Stimulated activated CD8-positive, alpha-beta memory T cell treated with anti-CD3 and anti-CD28 coated beads, Interleukin-7, amount 100 ng/mL, for 1 hour (primary cell): ENCODE measurements at places on chromosomes 5 and 9.

DNA sequence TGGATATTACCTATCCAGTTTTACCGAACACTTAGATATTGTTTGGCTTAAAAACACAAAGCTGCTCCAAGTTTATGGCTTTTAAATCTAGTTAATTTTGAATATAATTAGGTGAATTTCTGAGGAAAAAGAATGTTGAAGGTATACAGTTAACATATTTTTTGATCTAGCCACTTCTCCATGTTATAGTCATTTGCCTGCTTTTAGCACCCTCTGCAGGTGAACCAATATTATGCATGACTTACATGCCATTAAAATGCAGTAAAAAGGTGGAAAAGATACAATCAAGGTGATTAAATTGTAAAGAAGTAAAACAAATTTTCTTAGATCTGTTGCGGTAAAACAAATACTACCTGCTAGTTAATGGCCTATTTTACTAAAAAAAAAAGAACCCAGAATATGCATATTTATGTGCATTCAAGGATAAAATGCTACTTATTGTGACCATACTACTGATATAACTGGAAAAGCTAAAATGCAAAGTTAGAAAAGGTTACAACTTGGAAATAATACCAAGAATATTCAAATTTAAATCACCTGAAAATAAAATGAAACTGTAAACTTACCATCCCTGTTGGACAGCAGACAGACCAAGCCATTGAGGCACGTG, 132.1 kb downstream of the AP3B1 start:
- DNase-seq: no peak

GRCh38 chr5:83450183-83450966, 21.2 kb upstream of the VCAN start:
- no peak for DNase-seq

- DNase-seq: no peak
These were observed 6.7 kb upstream of the TMEM141 start for GRCh38 chr9:136784249-136784996.

GRCh38 chr5:147017621-147018020, 139.1 kb upstream of the PPP2R2B start:
- DNase-seq: no peak

DNA sequence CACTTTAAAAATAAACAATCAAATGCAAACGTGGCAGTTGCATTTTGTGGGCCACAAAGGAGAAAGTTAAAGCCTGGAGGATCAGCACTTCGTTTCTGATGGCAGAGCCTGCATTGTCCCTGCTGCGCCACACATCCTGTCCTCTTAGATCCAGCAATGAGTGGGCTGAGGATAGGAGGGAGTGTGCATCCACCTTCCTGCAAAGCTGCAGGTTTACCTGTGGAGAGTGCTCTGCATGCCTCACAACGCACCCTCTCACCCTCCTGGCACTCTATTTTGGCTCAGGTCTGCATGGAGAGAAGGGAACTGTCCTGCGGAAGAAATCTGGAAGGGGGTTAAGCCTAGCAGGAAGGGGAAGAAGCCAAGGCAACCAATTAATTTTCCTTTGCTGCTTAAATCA, 212.2 kb upstream of the SLC24A2 start:
- DNase-seq: no peak

DNA sequence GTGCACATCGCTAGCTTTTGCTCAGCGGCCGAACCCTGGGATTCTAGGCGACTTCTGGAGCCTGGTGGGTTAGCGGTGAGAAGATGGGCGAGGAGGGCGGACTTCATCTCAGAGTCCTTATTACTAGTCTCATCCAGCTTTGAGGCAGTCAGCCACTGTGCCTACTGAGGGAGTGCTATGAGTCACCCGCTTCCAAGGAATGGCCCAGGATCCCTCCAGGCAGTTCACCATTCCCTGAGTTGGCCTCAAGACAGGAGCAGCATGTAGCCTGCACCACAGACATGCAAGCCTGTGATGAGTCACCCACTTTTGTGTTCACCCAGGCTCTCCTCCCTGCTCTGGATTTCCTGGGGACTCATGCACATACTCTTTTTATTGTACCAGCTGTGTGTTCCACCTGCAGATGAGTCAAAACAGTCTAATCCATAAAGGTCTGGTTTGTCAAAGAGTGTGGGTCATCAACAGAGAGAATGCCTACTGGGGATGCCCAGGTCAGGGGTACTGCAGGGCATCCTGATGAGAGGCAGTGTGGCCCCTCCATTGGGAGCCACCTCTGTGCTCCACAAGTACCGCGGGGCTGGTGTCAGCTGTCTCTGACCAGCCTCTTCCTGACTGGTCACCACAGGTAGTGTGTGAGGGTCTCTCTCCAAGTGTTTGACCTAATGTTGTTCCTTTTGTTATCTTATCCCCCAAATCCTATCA, 20.2 kb downstream of the SLC22A5 start:
- DNase-seq: no peak

DNA sequence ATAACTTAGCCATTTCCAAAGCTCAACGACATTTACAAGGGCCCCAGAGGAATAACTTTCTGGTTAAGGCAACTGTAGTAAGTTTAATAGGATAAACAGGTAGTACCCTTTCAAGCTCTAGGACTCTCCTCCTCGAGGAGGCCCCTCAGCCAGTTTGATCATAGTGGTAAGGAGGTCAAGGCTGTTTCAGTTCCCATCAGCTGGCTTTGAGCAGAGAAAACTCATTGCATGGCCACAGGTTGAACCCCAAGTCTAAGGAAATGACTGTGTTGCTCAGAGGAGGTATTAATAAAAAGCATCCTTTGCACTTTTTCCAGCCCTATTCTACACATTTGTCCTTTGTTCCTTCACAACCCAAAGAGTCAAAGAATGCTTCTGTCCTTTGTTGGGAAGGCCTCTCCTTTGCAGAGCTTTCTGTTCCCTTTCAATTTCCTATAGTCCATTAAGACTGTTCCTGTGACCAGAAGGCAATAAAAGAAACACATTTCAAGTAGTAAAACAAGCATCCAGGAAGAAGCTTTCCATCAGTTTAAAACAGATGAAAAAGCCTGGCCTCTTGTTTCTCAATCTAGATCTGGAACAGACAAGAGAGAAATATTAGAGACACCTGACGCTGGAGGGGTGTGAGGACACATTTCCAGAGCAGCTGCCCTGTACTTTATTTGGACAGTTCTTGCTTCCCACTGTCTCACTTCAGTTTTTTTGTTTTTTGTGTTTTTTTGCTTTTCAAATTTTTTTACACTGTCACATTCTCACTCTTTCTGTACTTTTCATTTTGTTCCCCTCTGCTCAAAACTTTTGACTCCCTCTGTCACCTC, 54.1 kb downstream of the PRRC1 start:
- no peak for DNase-seq

GRCh38 chr5:91162534-91163381, 220.4 kb downstream of the ARRDC3 start:
- peak; percentile 25 for DNase-seq

- no peak for DNase-seq
These were observed 1027.7 kb downstream of the NR2F1-AS1 start for GRCh38 chr5:92553326-92553725.

GRCh38 chr5:142829801-142830220, 59.6 kb downstream of the ARHGAP26 start:
- DNase-seq: no peak

DNA sequence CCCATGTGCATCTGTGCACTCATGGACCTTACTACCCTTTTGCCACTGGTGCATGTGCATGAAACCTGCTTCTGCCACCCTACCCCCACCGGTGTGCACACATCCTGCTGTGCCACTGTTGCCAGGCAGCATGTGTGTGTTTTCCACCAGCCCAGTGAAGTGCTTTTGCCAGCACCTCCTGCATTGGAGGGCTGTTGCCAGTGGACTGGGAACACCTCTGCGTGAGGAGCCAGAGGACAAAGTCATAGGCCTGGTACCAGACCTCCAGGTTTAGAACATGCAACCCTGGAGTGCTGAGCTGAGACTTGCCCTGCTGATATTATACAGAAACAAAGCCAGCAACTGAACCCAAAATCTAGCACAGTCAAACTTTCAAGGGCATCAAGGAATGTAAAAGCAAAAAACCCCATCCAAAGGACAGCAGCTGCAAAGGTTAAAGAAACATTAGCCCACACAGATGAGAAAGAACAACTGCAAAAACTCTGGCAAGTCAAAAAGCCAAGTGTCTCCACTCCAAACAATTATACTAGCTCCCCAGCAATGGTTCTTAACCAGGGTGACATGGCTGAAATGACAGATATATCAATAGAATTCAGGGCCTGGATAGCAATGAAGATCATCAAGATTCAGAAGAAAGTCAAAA, 70.6 kb upstream of the PTPN3 start:
- no peak for DNase-seq

DNA sequence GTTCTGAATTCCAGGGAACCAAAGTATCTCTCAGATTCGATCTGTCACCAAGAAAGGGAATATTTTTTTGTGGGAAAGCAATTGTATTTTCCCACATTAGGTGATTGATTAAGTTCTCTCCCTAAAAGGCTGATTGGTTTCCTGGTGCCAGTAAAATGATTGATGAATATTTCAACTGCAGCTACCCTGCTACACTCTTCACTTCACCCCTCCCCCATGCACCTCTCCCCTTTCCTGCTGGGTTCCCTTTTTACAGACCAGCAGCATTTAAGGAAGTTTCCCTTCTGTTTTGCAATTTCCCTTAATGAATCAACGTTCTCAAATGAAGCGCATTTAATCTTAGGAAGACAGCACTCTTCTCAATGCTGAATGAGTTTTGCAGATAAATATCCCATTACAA, 13.1 kb downstream of the NR6A1 start:
- no peak for DNase-seq

DNA sequence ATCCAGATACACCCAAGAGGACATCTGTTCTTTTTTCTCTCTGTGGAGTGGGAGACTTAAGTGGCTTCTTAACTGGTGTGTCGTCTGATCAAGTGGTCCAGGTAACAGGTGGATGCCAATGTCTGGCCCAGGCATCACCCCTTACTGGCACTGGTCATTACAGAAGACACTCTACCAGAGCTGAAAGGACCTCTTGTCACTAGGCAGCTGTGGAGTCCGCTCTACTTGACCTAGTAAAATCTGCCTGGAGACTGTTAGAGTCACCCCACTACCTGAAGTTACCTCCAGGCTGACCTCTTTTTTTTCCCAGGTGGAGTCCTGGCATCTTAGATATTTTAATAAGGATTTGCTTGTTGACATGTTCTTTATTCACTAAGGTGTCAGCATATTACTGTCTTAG, 22.5 kb downstream of the FXN start:
- DNase-seq: no peak

DNA sequence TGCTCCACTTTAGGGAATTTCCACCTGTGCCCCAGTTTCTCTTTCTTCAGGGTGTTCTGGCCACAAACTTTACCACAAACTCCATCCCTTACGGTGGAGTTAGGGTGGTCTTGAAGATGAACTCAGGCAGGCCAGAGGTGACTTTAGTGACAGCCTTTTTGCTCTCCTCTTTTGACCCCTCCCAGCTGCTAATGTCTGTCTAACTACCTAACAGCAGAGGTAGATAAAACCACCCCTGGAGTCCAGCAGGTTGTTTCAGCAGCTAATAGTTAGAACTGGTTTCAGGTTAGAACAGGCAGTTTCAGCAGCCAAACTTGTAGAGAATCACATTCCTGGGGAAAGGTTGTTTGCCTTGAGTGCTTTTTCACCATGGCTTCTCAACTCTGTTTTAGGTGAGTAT, 971.3 kb upstream of the CDH18 start:
- DNase-seq: no peak

- no peak for DNase-seq
These were observed 42.9 kb upstream of the AFAP1L1 start for GRCh38 chr5:149228618-149229297.

DNA sequence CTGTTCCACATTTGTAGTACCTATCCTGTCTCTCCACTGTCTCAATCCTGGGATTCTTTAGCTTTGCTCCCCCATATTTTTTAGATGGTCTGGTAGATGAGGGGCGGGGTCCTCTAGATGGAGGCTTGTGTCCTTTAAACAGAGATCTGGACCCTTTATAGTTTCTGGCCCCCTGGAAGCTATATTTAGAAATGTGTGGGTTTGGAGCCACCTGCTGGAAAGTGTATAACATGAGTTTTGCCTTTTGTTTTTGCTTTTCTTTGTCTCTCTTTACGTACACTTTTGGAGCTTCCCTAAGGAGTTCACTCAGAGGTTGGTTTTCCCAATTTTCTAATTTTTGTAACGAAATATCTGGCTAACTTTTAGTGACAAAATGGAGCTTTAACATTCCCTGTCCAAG, 110.7 kb downstream of the CFAP95 start:
- DNase-seq: no peak

- no peak for DNase-seq
These were observed 77.7 kb downstream of the COL5A1 start for GRCh38 chr9:134719331-134719730.
